ENCODE measurements at places on chromosomes 12 and 14.

GRCh38 chr14:24056800-24057184, 5.0 kb downstream of the CARMIL3 start:
- DNase-seq = no peak

DNA sequence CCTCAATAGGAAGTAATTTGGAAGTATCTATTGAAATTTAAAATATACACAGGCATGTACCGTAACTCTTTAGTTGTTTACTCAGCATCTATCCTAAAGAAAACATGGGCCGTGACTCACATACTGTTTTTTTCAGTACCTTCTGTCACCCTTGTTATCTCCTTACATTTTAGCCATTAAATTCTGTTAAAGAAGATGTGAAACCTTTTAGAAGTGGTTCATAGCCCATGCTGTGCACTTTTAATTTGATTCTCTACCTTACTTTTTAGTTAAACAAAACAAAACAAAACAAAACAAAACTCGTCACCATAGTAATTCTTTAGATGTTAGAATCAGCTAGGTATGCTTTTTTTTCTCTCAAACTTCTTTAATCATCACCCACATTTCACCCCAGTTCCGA, 494.4 kb upstream of the RGS6 start:
- DNase-seq = no peak

GRCh38 chr14:75559451-75560222, 18.8 kb upstream of the FLVCR2 start:
- DNase-seq = peak; percentile 27

- no peak for DNase-seq
Measured at GRCh38 chr12:76032043-76032981, 736 bp upstream of the PHLDA1 start.

DNA sequence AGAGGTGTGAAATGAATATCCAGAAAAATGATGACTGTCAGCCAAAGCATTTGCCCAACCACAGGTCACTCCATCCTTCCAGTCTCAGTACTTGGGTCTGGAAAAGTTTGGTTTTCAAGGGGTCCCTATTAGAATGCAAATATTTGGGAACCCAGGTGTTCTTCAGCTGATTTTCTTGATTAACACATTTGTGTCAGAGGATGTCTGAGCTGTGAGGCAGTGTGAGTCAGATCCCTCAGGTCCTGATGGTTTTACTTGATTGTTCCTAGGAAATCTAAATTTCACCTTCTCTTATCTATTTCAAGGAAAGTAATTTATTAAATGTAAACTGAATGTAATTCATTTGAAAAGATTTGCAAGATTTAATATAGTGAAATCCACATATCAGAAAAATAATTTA, 71.5 kb downstream of the SSPN start:
- no peak for DNase-seq

DNA sequence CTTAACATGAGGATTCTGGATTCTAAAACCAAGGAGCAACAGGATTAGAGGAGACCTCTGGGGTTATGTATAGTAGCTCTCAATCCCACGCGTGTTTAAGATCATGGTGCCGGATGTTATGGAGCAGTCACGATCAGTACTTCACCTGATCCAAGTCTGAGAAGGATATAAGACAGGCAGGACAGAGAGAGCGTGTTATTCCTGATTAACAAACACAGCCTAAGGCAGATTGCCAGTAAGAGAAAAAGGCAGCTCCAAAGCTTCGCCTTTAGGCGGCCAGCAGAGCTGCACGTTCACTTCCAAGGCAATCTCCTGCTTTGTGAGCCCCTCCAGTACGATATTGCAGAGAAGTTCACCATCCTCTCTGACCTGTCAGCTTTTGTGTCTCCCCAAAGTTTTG, 5.5 kb downstream of the SETD3 start:
- no peak for DNase-seq

GRCh38 chr14:22929961-22930364, 787 bp upstream of the PRMT5 start:
- no peak for DNase-seq

- DNase-seq = peak; percentile 30
Measured at GRCh38 chr12:55626154-55626553, 10.5 kb upstream of the OR10P1 start.

DNA sequence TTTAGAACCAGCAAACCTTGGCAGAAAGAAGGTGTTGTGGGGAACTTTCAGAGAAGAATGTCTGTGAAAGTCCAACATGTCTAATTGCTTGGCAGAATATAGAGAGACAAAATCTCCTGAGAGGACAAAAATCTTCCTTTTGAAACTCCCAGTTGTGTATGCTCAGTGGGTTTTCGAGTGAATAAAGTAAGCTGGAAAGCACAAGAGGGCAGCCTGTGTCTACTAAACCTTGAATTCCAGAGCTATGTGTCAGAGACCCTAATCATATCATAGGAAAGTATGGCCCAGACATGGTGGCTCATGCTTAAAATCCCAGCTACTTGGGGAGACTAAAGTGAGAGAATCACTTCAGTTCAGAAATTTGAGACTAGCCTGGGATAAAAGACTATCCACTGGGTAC, 661.2 kb downstream of the SLC16A7 start:
- DNase-seq = no peak

GRCh38 chr12:11822081-11822834, 172.8 kb downstream of the ETV6 start:
- DNase-seq = peak; percentile 10

- no peak for DNase-seq
Measured at GRCh38 chr12:93762912-93763553, 85.9 kb downstream of the CRADD start.

- no peak for DNase-seq
Measured at GRCh38 chr14:74160763-74161162, 76.0 kb downstream of the LIN52 start.

DNA sequence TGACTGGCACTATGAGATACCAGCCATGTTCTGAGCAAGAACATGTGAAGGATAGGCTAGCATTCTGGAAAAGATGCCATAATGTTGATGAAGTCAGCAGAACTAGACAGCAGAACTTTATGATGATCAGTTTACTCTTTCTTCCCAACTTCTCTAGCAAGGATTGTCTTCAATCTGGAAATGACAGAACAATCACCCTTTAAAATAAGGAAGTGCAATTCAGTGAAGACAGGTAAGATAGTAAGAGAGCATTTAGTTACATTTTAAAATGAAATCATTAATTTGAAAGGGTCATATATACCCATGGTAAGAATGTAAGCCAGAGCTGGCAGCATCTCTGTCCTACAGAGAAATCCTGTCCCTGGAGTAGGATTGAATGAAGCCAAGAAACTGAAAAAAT, 66.0 kb upstream of the C12orf71 start:
- DNase-seq = no peak

GRCh38 chr12:53101931-53102781, 1.1 kb upstream of the SOAT2 start:
- DNase-seq = no peak

DNA sequence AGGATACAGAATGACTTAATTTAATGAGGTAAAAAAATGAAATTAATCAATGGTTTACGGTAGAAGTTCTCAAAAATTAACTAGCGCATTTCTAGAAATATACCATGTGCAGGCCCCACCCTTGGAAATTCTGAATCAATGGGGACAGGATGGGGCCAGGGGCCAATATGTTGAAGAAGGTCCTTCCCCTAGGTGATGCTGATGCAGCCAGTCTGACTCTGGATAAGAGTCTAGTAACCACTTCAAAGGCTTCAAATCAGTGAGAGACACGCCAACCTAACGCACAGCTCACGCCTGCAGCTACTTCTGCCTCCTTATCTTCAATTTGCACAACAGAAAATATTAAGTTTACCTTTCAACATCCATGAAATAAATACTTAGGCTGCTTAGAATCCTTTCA, 14.9 kb downstream of the GIT2 start:
- DNase-seq = no peak

- no peak for DNase-seq
Measured at GRCh38 chr14:99380991-99381687, 99.5 kb downstream of the SETD3 start.

- no peak for DNase-seq
Measured at GRCh38 chr14:104806625-104807465, 5.9 kb downstream of the ZBTB42 start.
